ENCODE measurements at places on chromosomes 4 and X.
A peak's percentile ranks its signal among the peaks of the same experiment; 100 is the strongest.

- peaks cover 10% of the 10 kb centered on the region for H3K36me3 ChIP-seq
- H3K4me3 ChIP-seq, result no peak overlapping the region
- no peaks in the 10 kb centered on the region for H3K4me1 ChIP-seq
- H3K27ac ChIP-seq, result no peak overlapping the region
- DNase-seq, result peak; percentile 56
- H3K27me3 ChIP-seq, result no peaks in the 10 kb centered on the region
These were observed 101.6 kb downstream of the FAM193A start for GRCh38 chr4:2637956-2638552.

GRCh38 chr4:107183155-107183774 is 147.2 kb upstream of the DKK2 start:
- H3K27me3 ChIP-seq, result no peaks in the 10 kb centered on the region
- H3K4me1 ChIP-seq, result no peaks in the 10 kb centered on the region
- H3K36me3 ChIP-seq, result no peaks in the 10 kb centered on the region
- H3K27ac ChIP-seq, result no peak overlapping the region
- no peak overlapping the region for H3K4me3 ChIP-seq

GRCh38 chr4:88857588-88857987 is 160.0 kb upstream of the NAP1L5 start:
- H3K27me3 ChIP-seq, result no peaks in the 10 kb centered on the region
- H3K36me3 ChIP-seq, result no peaks in the 10 kb centered on the region
- no peak overlapping the region for H3K27ac ChIP-seq
- no peak for DNase-seq
- H3K4me3 ChIP-seq, result no peak overlapping the region
- peaks cover 18% of the 10 kb centered on the region for H3K4me1 ChIP-seq

DNA sequence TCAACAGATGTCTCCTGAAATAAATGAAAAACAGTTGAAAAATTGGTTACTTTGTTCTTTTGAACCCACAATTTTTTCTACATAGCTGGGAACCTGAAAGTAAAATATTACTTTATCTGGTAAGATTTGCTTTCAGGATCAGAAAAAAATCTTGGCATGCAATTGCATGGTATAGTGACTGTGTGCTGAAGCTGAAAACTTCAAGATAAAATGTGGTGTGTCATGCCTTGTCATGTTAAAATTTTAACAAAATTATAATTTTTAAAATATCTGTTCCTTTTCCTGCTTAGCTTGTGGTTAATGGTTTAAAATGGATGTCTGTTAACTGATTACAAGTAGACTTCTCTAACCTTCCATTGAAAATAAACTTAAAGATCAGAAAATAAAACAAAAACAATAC is 904.8 kb downstream of the PDHA2 start:
- no peak for DNase-seq
- H3K4me3 ChIP-seq, result no peak overlapping the region
- H3K36me3 ChIP-seq, result no peaks in the 10 kb centered on the region
- no peaks in the 10 kb centered on the region for H3K4me1 ChIP-seq
- H3K27ac ChIP-seq, result no peak overlapping the region

Measured in sigmoid colon (tissue), 7 donors.